ENCODE measurements at places on chromosomes 12 and 14.

- no peak for DNase-seq
Observed at GRCh38 chr14:90663680-90664079, 152.6 kb downstream of the TTC7B start.

GRCh38 chr14:95294834-95295599 lies 24.7 kb downstream of the CLMN start:
- DNase-seq, result no peak

DNA sequence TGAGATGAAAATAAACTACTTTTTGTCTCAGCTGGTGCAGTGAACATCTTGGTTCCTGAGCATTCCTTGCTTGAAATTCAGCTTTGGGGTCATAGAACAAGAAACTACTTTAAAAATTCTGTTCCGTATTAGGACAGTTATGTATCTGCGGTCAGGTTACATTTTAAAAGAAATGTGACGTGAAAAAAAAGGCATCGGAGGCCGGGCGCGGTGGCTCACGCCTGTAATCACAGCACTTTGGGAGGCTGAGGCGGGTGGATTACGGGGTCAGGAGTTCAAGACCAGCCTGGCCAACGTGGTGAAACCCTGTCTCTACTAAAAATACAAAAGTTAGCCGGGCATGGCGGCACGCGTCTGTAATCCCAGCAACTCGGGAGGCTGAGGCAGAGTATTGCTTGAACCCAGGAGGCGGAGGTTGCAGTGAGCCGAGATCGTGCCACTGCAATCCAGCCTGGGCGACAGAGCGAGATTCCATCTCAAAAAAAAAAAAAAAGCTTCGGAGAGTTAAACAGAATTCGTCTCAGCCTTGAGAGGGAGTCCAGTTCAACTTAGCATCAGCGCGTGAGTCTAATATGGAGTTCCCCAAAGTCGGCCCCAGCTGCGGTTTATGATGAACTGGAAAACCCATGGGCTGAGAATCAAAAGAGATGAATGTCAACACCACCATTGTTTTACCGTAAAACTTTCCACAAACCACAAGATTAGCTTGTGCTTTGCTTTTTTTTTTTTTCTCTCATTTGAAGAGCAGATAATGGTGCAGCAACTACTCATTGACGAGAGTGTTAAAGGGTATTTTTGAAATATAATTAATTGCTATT lies 2.1 kb upstream of the SLC2A13 start:
- no peak for DNase-seq

DNA sequence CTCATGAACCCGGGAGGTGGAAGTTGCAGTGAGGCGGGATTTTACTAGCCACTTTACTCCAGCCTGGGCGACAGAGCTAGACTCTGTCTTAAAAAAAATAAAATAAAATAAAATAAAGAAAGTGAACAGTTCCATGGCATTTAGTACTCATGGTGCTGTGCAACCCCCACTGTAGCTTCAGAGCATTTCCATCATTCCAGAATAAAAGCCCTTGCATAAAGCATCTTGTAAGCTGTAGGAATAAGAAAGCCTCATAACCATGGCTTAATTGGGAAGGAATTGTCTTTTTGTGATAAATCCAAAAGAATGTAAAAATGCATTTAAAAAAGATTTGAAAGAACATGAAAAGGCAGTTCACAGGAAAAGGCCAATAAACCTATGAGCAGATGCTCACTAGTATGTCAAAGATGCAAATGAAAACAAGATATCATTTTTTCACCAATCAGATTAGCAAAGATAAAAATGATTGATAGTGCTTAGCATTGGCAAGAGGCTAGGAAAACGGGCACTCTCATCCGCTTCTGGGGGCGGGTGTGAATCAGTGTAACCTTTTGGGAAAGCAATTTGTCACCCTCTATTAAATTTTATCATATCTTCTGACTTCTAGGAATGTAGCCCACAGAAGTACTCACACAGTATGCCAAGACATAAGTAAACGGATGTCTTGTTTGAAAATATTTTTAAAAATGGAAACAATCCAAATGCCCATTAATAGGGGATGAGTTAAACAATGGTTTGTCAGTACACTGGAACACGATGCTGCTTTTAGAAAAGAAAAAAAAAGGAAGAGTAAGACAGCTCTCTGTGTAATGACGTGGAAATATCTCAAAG lies 46.6 kb downstream of the CFAP251 start:
- DNase-seq, result no peak

DNA sequence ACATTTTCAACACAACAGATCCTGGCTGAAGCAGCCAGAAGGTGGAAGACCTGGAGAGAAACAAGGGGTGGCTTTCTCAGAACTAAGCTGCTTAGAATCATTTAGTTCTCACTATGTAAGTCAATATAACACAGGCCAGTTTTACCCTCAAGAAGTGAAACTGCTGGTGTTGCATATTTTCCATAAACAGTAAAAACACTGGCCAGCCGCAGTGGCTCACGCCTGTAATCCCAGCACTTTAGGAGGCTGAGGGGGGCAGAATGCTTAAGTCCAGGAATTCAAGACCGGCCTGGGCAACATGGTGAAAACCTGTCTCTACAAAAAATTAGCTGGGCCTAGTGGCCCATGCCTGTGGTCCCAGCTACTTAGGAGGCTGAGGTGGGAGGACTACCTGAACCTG lies 11.6 kb downstream of the STX2 start:
- no peak for DNase-seq

DNA sequence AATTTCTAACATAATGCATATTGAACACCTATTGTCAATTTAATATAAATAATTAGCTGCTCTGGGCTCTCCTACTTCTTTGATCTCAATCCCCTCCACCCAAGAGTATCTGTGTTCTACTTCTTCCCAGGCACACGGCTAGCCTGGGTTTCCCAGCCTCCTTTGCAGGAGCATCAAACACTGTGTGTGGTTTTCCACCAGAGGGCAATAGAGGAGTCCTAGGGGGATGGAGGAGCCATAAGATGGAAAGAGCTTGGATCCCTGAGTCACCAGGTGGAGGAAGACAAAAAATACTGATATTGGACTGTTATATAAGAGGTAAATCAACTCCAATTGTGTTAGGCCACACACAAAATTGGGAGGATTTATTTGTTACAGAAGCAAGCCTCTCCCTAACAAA lies 333.7 kb downstream of the GLT1D1 start:
- DNase-seq, result no peak

- DNase-seq, result no peak
Observed at GRCh38 chr12:46779879-46780278, 45.9 kb downstream of the SLC38A4 start.

DNA sequence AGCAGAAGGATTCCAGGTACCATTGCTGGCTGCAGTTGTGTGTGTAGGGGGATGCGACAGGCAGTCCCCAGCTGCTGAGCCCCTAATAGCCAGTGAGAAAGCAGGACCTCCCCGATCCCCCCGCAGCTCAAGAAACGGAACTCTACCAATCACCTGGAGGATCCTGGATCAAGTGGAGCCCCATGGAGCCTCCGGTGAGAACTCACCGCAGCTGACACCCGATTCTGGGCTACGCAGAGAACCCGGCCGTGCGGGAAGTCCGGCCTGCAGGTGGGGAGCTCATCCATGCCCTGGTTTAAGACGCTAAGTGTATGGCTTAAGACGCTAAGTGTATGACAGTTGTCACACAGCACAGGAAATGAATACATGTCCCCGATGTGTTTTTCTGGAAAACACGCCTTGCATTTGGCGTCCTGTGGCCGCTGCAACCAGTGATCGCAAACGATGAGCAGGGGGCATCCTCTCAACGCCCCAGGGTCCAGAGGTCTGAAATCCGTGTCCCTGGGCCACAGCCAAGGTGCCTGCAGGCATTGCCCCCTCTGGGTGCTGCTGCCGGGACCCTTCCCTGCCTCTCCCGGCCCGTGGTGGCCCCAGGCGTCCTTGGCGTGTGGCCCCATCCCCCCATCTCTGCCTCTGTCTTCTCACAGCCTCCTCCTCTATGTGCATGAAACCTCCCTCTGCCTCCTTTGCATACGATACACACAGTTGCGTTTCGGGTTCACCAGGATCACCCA lies 75.1 kb downstream of the KIF26A start:
- DNase-seq, result no peak
